NCI-H187 (cell line): ENCODE measurements at places on chromosomes 7 and 10.

- no peak for DNase-seq
Observed at GRCh38 chr7:156827587-156828203, 65.3 kb downstream of the LMBR1 start.

DNA sequence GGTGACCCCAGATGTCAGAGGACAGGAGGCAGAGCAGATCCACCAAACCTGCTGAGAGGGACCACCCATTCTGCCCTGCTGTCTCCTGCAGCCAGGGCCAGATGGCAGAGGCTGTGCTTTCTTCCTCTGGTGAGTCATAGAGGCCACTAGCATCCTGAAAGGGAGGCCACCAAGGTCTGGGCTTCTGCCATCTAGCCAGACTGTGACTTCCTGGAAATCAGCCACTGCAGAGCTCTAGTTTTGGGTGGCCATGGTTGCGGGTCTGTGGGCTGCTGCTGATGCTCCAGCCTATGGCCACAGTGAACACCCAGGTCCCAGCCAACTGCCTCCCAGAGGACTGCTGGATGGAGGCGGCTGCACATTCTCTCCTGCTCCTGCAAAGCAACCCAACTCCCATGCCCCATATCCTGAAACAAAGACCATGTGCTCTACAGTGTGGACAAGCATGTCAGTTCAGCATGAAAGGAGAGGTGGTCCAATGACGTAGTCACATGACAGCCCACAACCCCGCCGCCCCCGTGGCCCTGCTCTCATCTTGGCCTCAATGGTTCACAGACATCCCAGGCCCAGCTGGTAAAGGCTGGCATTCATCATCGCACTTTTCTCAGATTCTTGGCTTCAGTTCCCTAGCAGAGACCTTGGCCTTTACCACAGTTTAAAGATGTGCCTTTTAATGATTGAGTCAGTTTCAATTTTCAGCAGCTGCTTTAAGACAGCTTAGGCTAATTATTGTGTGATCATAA, 73.9 kb upstream of the CXCL12 start:
- no peak for DNase-seq

- DNase-seq = no peak
Observed at GRCh38 chr10:7035126-7035761, 375.6 kb downstream of the SFMBT2 start.

DNA sequence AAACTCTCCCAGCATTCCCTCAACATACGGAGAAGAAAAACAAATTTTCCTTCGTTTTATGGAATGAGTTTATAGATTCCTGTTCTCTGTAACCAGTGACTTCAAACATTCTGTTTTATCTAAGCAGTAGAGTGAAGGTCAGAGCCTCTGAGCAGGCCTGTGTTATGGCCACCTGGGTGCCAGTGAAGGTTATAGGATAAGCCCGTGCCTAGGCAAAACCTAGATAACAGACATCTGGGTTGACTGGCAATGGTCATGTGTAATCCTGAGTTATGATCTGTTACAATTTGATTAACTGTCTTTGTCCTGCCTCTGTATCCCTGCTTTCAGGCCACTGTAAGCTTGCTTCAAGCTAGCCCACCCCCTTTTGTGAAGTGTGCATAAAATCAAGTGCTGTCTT, 8.3 kb downstream of the LSM5 start:
- DNase-seq = no peak

- DNase-seq = no peak
Observed at GRCh38 chr7:32516551-32517100, 21.3 kb downstream of the AVL9 start.

DNA sequence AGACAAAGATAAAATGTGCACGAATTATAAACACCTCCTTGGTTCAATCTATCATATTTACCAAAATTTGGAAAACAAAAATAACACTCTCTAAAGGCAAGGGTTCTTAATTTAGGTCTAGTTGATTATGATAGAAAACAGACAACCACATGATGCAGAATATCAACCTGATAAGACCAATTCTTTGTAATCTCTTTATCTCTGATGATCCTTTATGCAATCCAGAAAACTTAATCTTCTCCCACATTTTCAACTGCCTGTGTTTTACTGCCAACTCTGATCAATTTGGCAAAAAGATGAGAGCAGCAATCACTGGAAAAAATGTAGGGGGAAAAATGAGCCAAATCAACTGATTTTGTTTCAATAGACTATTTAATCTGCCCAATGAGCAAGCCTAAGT, 148.5 kb downstream of the LRRN3 start:
- DNase-seq = no peak

GRCh38 chr7:142611566-142612236, 137.6 kb upstream of the PRSS1 start:
- no peak for DNase-seq

GRCh38 chr7:34322841-34323240, 335.2 kb upstream of the NPSR1 start:
- DNase-seq = no peak

- no peak for DNase-seq
Observed at GRCh38 chr7:136039577-136040345, 62.6 kb upstream of the MTPN start.

DNA sequence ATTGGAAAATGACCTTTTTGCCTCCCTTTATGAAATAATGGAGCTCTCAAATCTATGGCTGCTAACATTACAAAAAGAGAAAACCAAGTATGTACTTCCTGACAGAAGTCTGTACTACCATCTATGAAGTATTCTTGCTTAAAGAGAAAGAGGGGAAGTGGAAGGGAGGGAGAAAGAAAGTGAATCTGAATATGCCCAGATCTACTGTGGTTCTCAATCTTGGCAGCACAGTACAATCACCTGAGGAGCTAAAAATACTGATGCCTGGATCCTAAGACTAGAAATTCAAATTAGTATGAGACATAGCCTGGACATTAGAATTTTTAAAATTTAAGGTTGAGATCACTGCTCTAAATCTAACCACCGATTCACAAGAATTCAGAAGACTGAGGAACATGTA, 85.2 kb downstream of the IGF2BP3 start:
- no peak for DNase-seq

DNA sequence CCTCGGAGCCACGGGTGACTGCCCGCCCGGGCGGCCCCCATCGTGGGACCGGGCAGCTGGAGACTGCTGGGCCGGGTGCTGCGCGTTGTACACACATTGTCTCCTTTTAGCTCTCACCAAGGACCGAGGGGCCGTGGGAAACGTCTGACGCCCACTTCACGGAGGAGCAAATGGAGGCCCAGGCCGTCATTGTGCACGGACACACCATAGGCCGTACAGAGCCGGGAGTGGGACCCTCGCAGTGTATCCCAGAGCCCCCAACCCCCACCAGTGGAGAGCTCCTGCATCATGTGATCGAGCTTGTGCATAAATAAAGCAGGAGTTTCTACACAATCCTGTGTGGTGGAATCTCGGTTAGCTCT, 722 bp downstream of the DENND10 start:
- no peak for DNase-seq

GRCh38 chr10:86401588-86402282, 35.1 kb upstream of the GRID1 start:
- no peak for DNase-seq

DNA sequence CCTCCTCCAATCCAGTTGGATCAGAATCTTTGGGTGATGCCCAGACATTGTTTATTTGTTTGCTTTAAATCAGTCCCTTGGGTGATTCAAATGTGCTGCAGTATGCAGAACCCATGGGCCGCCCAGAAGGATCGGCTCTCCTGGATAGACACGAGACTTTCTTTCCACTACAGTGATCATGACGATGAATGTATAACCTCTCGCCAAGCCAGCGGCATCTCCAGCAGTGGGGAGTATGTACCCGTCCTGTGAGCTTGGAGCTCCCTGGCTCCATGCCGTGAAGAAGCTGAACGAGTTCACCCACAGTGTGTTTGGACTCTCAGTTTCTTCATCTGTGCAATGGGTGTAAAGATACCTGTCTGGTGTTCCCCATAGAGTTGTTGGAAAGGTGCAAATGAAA, 162.3 kb downstream of the CAMK1D start:
- no peak for DNase-seq

DNA sequence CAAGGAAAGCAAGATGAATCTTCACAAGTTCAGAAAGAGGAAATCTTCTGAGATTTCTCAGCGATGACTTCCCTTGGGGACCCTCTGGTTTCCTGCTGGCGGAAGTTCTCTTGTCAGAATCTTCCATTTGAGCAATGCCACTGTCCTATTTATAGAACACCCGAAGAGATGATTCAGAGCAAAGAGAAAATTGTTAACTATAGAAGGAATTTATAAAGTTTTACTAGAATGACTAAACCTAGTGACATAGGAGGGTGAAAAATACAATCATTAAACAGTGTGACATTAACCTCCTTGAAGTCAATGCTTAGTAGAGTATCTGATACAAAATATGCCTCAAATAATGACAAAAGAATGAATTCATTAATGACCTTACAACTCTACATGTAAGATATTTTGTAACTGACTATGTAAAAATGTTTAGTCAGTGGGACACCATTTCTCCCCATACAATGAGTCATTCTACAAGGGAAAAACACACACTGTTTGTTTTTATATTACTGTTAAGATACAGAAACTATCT, 206.5 kb upstream of the CNTNAP2 start:
- DNase-seq = no peak

GRCh38 chr7:107890493-107890961, 456 bp upstream of the DLD start:
- no peak for DNase-seq

GRCh38 chr10:33492701-33493345, 158.4 kb upstream of the NRP1 start:
- no peak for DNase-seq

GRCh38 chr7:155489862-155490696, 32.1 kb downstream of the EN2 start:
- no peak for DNase-seq

DNA sequence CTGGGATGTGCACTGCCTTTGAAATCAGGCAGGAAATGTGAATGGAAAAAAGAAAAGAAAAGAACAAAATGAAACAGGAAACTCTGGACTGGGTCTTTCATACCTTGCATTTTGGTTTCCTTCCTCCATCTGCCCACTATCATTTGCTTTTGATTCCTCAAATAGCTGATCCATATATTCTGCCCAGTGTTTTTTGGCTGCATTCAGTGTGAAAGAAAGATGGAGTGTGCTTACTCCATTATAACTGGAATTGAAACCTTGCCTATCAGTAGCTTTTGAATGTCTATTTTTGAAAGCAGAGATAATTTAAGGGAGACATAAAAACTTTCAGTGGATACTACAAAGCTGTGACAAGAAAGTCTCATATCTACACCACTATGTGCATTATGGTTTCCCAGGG, 64.1 kb upstream of the ASAH2 start:
- DNase-seq = no peak

DNA sequence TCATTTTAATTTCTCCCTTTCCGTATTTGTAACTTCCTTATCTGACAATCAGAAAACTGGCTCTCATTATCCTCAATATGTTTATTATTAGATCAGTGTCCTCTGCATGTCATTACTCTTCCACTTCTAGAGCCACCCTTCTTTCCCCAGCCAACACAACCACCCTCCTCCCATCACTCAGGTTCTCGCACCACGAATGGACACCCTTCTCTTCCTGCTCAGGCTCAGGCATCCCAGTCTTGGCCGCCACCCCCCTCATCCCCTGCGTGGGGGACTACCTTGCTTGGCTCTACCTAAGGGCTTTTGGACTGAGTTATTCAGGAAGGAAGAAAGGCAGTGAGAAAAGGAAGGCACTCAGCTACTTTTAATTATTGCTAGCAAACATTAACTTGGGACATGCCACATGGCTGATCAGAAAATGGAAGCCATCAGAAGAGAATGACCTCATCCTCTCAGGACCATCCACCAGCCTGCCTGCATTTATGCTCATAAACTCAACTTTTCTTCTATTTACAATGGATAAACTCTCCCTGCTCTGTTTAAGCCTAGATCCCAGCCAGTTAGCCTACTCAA, 199.9 kb upstream of the PLXNA4 start:
- DNase-seq = no peak

- peak; percentile 59 for DNase-seq
Observed at GRCh38 chr7:50531401-50531911, 33.7 kb downstream of the DDC start.

DNA sequence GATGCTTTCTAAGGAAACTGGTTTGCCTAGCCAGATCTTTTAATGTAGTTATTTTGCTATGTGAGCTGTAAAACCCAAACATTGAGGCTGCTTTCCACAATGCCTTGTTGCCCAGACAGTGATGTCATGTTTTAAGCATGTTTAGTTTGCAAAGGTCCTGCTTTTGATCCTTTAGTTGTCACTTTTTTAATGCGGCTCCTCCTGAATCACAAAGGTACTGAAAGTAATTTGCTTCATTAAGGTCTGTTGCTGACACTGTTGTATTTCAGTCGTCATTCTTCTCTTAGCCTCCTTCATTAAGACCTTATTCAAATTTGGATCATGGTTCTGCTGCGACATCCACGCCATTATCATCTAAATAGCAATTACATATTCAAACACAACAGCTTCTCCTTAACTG, 10.6 kb downstream of the RPA3 start:
- no peak for DNase-seq

DNA sequence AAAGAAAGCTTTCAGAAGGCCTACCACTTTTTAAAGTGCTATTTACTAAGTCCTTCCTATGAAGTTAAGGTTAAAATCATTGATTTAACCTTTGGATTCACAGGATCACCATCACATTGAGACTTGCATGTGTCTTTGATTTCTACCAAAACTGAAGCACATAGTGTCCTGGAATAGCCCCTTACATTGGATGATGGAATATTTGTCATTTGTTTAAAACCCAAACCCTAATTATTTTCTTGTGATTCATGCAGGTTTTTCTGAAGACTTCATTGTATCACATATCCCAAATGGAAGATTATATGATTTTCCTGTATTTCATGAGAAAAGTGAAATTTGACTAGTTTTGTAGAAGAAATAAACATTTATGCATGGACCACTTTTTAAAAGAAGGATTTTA, 3.3 kb downstream of the SEMA3A start:
- no peak for DNase-seq

- no peak for DNase-seq
Observed at GRCh38 chr7:132410861-132411541, 165.3 kb downstream of the PLXNA4 start.

DNA sequence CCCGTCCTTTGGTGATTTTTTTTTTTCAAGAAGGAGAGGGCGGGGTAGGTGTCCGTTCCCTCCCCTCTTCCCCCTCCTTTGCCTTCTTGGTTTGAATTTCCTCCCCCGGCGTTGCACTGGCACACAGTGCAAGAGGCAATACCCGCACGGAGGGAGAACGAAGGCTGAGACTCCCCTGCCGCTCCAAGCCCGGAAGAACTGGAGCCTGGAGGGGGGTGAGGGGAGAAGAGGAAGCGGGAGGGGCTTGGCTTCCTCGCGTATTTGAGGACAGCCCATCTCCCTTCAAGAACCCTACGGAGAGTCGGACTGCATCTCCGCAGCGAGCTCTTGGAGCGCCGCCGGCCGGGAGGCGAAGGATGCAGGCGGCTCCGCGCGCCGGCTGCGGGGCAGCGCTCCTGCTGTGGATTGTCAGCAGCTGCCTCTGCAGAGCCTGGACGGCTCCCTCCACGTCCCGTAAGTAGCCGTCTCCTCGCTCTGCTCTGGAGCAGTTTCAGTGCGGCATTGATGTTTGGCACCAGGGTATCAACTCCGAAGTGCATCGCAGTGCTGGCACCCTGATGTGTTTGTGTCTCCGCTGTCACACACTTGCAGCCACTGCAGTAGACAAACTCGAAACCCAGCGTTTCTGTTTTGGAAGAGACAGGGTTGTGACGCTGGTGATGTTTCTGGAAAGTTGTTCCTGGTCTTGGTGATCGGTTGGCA, at the start of gene CNTNAP2:
TSS of gene CNTNAP2 (plus strand) at position 281 of the 702 bp plus-strand sequence. CDS start at position 357, 76 bp downstream.
- peak; percentile 25 for DNase-seq
